NCI-H1092 treated with DMSO at 0.1 percent for 48 hours (cell line): ENCODE measurements at places on chromosomes 2 and 18.
A peak's percentile ranks its signal among the peaks of the same experiment; 100 is the strongest.

GRCh38 chr2:36809069-36809445, 112.5 kb downstream of the VIT start:
- no peak for DNase-seq

DNA sequence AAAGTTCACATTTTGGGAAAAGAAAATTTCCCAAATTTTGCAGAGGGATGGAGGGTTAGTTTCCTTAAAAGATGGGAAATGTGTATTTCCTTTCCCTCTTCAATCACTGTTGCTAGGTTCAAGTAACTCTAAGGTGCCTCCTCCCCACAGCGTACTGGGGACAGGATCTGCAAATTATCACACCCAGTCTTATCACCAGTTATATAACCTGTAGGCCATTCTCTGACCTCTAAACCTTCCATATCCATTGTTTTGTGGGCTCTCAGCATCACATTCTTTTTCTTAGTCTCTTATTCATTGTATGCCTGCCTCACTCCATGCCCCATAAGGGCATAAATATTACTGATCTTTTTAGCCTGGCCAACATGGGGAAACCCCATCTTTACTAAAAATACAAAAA, 3.6 kb upstream of the MTHFD2 start:
- no peak for DNase-seq

DNA sequence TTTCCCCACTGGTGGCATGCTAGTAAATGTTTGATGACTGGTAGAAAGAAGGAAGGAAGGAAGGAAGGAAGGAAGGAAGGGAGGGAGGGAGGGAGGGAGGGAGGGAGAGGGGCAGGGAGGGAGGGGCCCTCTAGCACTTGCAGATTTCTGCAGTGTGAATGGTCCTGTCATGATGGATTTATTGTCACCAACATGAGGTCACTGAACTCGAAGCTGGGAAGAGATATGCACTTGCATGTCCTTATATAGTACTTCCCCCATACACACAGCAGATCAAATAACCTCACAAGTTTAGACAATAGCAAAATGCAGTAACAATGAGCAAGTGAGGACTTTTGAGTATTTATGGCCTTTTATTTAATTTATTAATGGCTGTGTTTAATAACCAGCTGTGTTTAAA, 44.5 kb upstream of the CXCR4 start:
- DNase-seq: no peak

DNA sequence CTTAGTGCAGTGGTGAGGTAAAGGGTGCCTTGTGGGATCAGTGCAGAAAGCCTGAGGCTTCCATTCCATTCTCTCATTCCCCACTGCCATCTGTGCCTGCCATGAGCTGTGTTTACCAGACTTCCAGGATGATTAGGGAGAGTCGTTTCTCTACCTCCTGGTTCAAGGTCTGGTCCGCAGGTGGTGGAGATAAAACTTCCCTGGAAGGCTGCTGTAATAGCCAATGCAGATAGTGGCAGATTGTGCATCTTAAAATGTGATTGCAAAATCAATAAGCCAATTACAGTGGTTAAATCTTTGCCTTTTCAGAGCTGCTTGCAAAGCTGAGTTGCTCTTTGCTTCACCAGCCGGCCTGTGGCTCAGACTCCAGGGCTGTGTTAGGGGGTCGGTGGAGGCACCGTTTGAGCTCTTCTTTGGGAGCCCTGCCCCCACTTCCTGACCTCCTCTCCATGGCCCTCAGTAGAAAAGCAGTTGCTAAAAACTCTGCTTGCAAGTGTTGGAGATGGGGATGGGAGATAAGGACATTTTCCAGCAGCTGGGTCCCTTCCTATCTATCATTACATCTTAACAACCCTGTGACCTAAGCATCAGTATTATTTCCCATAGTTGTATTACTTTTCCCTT, 95.2 kb upstream of the HS6ST1 start:
- DNase-seq: peak; percentile 4

GRCh38 chr2:224111576-224111975, 72.5 kb upstream of the SERPINE2 start:
- DNase-seq: no peak

GRCh38 chr2:38075507-38076151, at the start of gene CYP1B1:
Gene CYP1B1, minus strand, starts transcription at chr2:38076151. Its CDS starts 763 bp downstream, at chr2:38075388.
- no peak for DNase-seq

- no peak for DNase-seq
Observed at GRCh38 chr2:238428866-238429265, 2.1 kb downstream of the ASB1 start.

DNA sequence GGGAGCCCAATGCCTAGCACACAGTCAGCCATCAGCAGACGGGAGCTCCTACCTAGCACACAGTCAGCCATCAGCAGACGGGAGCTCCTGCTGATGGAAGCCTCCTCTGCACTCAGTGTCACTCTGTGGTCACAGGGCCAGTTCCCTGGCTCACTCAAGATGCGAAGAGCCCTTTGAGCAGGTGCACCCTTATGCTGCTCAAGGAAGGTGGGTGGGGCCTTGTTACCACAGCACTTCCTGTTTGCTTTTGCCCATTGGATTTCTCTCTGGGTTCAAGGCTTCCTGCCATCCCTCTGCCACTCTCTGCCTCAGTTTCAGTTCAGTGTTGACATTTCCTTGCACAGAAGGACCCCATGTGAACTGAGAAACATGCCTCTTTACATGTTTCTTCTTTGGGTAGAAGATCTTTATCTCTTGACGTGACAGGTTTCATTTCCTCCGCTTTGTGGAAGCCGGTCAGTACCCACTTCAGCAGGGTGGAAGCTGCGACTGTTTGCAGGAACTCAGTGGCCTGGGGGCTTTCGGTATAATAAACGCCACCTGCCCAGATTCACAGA, 11.6 kb downstream of the TRIB2 start:
- DNase-seq: no peak

GRCh38 chr18:59022167-59022945, 117.3 kb upstream of the SEC11C start:
- no peak for DNase-seq

- no peak for DNase-seq
Observed at GRCh38 chr2:134231301-134231964, 22.4 kb upstream of the MGAT5 start.

GRCh38 chr2:25161055-25161781, 7.2 kb downstream of the POMC start:
- DNase-seq: no peak

DNA sequence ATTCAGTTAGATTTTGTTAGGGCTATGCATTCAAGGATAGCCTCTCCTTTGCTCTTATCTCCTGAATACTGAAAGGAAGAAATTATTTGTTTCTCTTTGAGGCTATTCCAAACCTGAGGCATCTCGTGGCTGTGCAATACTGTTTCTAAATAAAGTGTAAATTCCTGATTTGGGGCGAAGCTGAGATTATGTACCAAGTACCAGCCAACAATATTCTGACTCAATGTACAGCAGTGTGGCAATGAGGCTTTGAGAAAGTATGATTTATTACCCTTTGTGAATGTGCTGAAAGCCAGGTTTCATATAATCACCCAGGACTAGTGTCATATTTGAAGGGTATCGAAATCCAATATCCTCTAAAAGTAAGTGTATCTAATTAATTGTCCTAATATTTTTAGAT, 113.5 kb downstream of the MEIS1 start:
- no peak for DNase-seq

DNA sequence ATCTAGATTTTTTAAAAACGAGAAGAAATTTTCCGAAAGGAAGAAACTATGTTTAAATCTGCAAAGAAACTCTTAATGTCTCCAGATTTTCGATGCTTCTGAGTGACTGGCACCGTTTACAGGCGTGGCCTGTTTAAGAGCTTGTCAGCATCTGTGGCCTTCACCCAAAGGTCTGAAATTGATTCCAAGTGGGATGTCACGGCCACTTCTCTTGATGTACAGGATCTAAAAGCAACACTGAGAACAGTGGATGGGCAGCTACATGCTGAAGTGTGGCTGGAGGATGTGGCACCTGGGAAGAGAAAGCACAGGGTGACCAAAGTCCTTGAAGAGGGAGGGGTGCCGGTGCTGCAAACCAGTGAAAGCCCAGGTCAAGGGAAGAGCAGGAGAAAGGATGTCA, 28.0 kb downstream of the EMILIN2 start:
- no peak for DNase-seq

- DNase-seq: no peak
Observed at GRCh38 chr2:205364261-205364660, 318.0 kb upstream of the NRP2 start.

- no peak for DNase-seq
Observed at GRCh38 chr2:168970711-168971233, 60.4 kb downstream of the ABCB11 start.

DNA sequence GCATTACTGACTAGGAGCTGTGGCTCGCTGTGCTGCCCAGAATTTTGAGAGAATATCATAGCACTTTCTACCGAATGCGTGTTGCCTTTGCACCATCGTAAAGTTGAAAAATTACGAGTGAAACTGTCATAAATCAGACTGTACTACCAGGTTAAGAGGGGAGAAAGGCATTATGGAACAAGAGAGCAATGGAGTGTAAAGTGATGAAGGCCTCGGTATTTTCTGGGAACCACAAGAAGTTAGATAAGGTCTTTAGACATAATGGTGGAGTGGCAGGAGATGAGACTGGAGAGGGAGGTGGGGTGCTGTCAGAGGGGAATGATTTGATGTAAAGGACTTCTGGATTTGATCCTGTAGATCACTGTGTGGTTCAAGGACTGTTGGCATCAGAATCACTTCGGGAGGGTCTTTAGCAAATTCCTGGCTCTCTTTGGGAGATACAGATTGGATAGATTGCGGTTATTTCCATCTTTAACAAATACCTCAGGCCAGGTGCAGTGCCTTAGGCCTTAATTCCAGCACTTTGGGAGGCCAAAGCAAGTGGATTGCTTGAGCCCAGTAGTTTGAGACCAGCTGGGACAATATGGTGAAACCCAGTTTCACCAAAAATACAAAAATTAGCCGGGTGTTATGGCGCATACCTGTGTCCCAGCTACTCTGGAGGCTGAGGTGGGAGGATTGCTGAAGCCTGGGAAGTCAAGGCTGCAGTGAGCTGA, 4.9 kb upstream of the ADGRF3 start:
- no peak for DNase-seq

DNA sequence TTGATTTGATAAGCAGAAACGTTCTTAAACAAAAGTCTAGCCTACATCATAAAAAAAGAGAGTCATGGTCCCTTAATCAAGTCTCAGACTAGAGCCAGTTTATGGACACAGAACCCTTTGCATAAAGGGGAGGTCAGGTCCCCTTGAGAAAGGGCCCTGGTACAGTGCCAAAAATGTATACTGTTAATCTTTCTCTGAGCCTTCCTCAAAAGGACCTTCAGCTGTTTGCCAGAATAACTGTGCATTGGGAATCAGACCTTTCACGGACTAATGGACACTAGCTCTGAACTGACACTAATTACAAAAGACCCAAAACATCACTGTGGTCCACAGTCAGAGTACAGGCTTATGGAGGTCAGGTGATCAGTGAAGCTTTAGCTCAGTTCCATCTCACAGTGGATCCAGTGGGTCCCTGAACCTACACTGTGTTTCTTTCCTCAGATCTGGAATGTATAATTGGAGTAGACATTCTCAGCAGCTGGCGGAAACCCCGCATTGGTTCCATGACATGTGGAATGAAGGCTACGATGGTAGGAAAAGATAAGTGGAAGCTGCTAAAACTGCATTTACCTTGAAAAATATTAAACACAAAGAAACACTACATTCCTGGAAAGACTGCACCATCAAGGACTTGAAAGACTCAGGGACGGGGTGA, 151.4 kb downstream of the TMEFF2 start:
- no peak for DNase-seq

GRCh38 chr2:75634945-75635344, 11.6 kb upstream of the MRPL19 start:
- DNase-seq: no peak
